ENCODE measurements at places on chromosomes 1 and 21. TPM values are rescaled to one million over a fixed set of nuclear protein-coding genes. Genes with fewer than 3 reads are reported as not detected.

GRCh38 chr1:211903490-211904245 is 73.1 kb upstream of the LPGAT1 start:
- no peaks in the 10 kb centered on the region for H3K27me3 ChIP-seq
- H3K4me3 ChIP-seq = no peak overlapping the region
- no peaks in the 10 kb centered on the region for H3K4me1 ChIP-seq
- H3K27ac ChIP-seq = no peak overlapping the region
- DNase-seq = no peak

DNA sequence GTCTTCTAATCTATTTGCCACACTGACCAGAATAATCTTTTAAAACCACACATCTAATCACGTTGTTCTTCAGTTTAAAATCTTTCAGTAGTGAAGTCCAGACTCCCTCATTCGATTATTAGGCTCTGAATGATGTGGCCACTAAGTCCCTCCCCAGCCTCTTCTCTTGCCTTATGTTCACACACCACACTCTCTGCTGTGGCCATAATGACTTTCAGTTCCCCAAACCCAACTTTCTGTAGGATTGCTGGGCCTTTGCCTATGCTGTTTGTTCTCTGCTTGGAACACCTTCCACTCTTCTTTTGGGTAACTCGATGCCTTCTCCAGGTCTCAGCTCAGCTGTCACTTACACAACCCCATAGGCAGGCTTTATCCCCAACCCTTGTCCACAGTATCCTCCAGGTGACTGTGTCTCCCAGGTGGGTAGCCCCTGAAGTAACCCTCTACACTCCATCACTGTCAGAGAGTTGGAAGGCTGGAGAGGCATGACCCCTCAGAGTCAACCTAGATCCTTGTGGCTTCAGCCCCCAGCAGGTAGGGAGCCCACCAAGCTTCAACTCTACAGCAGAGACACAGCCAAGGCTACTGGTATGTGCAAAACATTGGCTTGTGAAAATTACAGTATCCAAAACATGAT is 8.4 kb upstream of the SLC37A1 start:
- H3K27me3 ChIP-seq = no peaks in the 10 kb centered on the region
- H3K36me3 ChIP-seq = no peaks in the 10 kb centered on the region
- no peak overlapping the region for H3K4me3 ChIP-seq
- no peak for DNase-seq
- no peak overlapping the region for H3K27ac ChIP-seq

DNA sequence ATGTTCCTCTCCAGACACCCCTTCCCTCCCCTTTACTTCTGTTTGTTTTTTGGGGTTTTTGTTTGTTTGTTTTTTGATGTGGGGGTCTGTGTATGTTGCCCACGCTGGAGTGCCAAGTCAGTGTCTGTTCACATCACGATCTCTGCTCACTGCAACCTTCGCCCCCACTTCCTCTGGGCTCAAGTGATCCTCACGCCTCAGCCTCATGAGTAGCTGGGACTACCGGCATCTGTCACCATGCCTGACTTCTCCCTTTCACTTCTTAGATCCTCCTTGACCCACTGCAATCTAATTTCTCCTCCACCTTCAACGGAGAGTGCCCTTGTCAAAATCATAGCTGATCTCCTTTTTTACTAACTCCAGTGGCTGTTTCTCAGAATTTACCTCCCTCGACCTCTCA is 100.7 kb upstream of the KIF26B start:
- no peak overlapping the region for H3K27ac ChIP-seq
- H3K36me3 ChIP-seq = peaks cover 4% of the 10 kb centered on the region
- H3K27me3 ChIP-seq = no peaks in the 10 kb centered on the region
- H3K4me1 ChIP-seq = no peaks in the 10 kb centered on the region

- no peak for DNase-seq
- no peaks in the 10 kb centered on the region for H3K27me3 ChIP-seq
- H3K4me1 ChIP-seq = no peaks in the 10 kb centered on the region
- H3K27ac ChIP-seq = no peak overlapping the region
- H3K4me3 ChIP-seq = no peak overlapping the region
- H3K36me3 ChIP-seq = no peaks in the 10 kb centered on the region
Observed at GRCh38 chr1:95221306-95221705, 12.7 kb upstream of the RWDD3 start.

DNA sequence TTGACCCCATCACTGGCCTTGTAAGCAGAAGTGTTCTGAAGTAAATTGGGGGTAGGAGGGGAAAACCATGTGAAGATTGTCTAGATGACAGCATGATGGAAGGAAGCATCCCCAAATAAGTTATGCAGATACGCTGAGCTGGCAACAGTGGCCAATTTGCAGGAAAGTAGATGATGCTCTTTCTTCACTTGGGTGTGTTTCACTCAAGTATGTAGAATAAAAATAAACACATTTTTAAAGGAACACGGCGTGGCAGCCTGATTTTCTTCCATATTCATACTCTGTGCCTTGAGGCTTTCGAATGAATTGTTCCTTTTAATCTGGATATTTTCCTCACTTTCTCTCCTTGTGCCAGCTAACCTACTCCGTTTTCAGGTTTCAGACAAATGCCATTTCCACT is 295.5 kb upstream of the DPYD start:
- H3K4me1 ChIP-seq = no peaks in the 10 kb centered on the region
- H3K27me3 ChIP-seq = no peaks in the 10 kb centered on the region

DNA sequence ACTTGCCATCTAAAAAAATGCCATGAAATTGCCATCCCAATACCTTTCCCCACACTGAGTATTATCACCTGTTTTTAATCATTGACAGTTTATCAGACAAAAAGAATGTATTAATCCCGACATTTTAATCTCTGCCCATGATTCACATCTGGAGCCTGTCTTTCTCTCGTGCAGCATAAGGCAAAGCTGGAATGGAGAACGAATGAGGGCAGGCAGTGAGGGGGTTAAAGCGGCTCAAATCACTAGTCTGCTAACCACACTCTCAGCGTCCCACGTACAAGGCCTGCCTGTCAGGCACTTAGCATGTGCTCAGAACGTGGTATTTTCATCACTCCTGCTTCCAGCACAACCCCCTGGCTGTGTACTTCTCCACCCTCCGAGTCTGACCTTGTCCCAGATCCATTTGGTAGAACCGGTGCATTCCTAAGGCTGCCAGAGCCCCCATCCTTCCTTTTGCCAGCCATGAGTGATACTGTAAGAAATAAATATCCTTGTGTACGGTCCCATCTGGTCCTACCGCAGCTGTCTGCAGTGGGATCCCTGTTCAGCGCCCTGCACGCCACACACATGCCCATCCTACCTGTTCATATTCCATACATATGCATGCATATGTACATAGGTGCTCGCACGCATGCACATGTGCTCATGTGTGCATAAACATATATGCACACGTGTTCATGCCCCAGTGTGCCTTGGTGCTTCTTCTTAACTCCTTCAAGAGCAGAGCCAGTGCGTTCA is 34.6 kb upstream of the FHAD1 start:
- peak overlapping the region; percentile 40 for H3K27ac ChIP-seq
- no peak for DNase-seq
- peaks cover 36% of the 10 kb centered on the region for H3K4me1 ChIP-seq

GRCh38 chr1:6688001-6688400 is 13.6 kb downstream of the DNAJC11 start:
- no peak overlapping the region for H3K4me3 ChIP-seq
- H3K36me3 ChIP-seq = no peaks in the 10 kb centered on the region
- no peak overlapping the region for H3K27ac ChIP-seq
- H3K27me3 ChIP-seq = no peaks in the 10 kb centered on the region

DNA sequence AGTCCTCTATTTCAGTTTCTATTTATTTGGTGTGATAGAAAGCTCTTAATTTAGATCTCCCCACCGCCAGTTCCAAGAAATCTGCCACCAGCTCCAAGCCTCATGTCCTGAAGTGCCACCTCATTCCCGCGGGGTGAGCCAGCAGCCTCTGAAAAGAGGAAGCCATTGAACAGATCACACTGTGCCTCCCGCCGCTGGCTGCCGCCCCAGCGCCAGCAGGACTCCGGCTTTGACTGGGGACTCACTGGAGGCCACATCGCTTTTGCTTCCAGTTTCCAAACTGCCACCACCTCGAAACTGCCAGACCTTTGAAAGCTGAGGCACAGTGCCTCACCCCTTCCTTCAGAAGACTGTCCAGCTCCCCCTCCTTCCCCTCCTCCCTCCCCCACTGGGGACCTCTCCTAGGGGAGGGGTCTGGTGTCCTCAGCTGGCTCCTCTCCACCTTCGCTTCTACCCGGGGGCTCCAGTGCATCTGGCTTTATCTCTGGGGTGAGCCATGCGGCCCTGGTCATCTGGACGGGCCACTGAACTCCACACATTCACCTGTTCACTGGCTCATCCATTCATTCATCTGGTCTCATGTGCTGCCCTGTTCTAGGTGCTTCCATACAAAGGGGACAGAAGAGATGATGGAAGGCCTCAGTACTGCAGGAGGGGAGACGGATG is 58.9 kb downstream of the VPS26C start:
- no peaks in the 10 kb centered on the region for H3K27me3 ChIP-seq
- H3K27ac ChIP-seq = peak overlapping the region; percentile 47
- H3K36me3 ChIP-seq = no peaks in the 10 kb centered on the region

GRCh38 chr1:91404151-91405012 is at the start of gene HFM1:
TSS of gene HFM1 (minus strand) at chr1:91404837. CDS start at chr1:91401082, 3,755 bp downstream.
- H3K36me3 ChIP-seq = no peaks in the 10 kb centered on the region
- DNase-seq = peak; percentile 97

GRCh38 chr1:185045814-185046492 is 595 bp downstream of the RNF2 start:
- peak overlapping the region; percentile 89 for H3K27ac ChIP-seq
- peak overlapping the region; percentile 80 for H3K4me3 ChIP-seq
- no peaks in the 10 kb centered on the region for H3K4me1 ChIP-seq
- no peaks in the 10 kb centered on the region for H3K36me3 ChIP-seq
- H3K27me3 ChIP-seq = no peaks in the 10 kb centered on the region
- peak; percentile 78 for DNase-seq

Gene NID1
- 7.4 TPM for polyA plus RNA-seq

Gene KIFAP3
- polyA plus RNA-seq = 31.6 TPM

- DNase-seq = no peak
- no peaks in the 10 kb centered on the region for H3K4me1 ChIP-seq
- no peaks in the 10 kb centered on the region for H3K27me3 ChIP-seq
- H3K4me3 ChIP-seq = no peak overlapping the region
Observed at GRCh38 chr21:29172282-29172681, 41.8 kb downstream of the MAP3K7CL start.

DNA sequence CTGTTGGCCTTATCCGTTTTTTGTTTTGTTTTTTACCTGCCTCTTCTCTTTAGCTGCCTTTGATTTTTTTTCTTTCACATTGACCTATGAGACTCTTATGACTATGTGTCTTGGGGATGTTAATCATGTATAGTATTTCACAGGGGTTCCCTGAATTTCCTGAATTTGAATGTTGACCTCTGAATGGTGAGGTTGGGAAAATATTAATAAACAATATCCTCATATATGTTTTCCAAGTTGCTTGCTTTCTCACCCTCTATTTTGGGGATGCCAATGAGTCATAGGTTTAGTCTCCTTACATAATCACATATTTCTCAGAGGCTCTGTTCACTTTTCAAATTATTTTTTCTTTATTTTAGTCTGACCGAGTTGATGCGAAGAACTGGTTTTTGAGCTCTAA is 29.6 kb downstream of the GBP5 start:
- no peak overlapping the region for H3K4me3 ChIP-seq
- H3K27ac ChIP-seq = no peak overlapping the region
- no peaks in the 10 kb centered on the region for H3K27me3 ChIP-seq
- no peaks in the 10 kb centered on the region for H3K4me1 ChIP-seq

DNA sequence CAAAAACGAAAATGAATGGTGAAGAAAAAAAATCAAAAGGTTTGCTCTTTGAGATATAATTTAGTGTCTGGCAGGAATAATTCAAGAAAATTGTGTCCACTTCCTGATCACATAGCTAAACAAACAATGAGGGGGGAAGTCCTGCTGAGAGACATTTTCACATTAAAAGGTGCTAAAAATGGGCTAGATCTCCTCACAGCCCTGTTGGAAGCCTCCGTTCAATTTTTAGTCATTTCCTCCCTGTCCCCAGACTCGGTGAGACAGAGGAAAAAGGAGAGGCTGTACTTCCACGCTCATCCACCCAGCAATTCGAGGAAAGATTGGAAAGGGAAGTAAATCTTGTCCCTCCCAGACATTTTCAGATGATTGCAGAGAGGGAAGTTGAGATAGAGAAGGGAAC is 103.7 kb downstream of the BARHL2 start:
- H3K27me3 ChIP-seq = no peaks in the 10 kb centered on the region
- no peak overlapping the region for H3K4me3 ChIP-seq

DNA sequence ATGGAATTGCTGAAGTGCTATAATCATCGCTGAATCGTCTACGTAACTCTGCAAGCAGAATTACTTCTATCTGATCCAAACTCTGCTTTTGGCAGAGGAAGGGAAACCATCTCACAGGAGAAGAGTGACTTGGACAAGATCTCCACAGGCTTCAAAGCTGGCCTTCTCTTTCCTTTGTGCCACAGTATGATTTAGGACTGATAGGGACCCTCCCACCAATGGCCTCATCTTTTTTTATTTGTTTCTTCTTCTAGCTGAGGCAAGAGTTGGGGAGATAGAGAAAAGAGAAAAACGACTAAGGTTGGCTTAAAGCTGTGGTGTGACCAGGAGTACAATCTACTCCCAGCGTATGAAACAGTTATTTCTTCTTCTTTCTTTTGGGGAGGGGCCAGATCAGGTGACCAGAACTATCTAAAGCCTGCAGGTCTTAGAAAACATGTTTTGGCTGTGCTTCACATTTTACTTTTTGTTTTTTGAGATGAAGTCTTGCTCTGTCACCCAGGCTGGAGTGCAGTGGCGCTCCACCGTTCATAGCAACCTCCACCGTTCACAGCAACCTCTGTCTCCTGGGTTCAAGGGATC is 35.0 kb downstream of the ZNF496 start:
- no peaks in the 10 kb centered on the region for H3K27me3 ChIP-seq
- peaks cover 5% of the 10 kb centered on the region for H3K36me3 ChIP-seq
- no peak overlapping the region for H3K27ac ChIP-seq
- H3K4me3 ChIP-seq = no peak overlapping the region

DNA sequence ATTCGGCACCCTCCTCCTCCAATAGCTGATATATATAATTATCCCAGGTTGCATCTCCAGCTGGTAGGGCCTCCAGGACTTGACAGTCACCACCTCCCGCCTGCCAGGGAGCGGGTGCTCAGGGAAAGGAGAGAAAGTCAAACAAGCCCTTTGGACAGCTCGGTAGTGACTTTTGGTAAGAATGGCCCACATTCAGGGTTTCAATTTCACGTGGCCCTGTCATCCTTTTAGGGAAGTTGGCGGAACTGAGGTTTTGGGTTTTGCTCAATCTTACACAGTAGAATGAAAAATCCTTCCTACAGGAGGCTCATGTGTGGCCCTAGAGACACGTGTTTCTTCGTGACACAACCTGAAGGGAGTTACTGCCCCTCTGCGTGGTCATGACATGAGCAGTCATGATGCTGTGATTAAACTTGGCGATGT is 44.2 kb downstream of the CAPN8 start:
- no peaks in the 10 kb centered on the region for H3K36me3 ChIP-seq
- H3K27ac ChIP-seq = no peak overlapping the region
- DNase-seq = no peak
- H3K4me1 ChIP-seq = no peaks in the 10 kb centered on the region
- no peak overlapping the region for H3K4me3 ChIP-seq
- H3K27me3 ChIP-seq = no peaks in the 10 kb centered on the region

DNA sequence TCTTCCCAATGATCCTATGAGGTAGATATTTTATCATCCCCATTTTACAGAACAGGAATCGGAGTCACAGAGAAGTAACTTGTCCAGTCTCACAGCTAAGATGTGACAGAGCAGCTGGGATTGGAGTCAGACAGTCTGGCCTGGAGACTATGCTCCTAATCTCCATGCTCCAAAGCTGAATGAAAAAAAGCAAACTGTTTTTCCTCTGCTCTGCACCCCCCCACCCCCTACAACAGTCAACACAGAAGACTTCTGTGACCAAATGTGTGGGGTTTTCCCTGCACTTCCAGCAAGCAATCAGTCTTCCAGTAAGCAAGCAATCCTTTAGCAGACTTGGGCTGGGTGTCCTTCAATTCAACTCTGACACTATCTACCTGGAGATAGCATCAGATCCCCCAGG is 33.2 kb downstream of the KIRREL1 start:
- no peaks in the 10 kb centered on the region for H3K4me1 ChIP-seq
- DNase-seq = no peak
- H3K27ac ChIP-seq = no peak overlapping the region
- no peak overlapping the region for H3K4me3 ChIP-seq
- H3K27me3 ChIP-seq = no peaks in the 10 kb centered on the region
- no peaks in the 10 kb centered on the region for H3K36me3 ChIP-seq
